ENCODE measurements at places on chromosomes 5 and 9. TPM values are rescaled to one million over a fixed set of nuclear protein-coding genes. Genes with fewer than 3 reads are reported as not detected.

NACC2 gene
- 32.3 TPM for total RNA-seq

S1PR3 gene
- 36.6 TPM for total RNA-seq

PRRT1B gene
- 0.69 TPM for total RNA-seq

ANAPC2 gene
- total RNA-seq = 31.9 TPM

PCDHB15 gene
- 0.06 TPM for total RNA-seq

SPZ1 gene
- not detected for total RNA-seq

POLR3G gene
- 16.0 TPM for total RNA-seq
